H4 (cell line): ENCODE measurements at places on chromosomes 1 and 21.

GRCh38 chr1:62800281-62800680, 16.3 kb downstream of the ATG4C start:
- DNase-seq: no peak

DNA sequence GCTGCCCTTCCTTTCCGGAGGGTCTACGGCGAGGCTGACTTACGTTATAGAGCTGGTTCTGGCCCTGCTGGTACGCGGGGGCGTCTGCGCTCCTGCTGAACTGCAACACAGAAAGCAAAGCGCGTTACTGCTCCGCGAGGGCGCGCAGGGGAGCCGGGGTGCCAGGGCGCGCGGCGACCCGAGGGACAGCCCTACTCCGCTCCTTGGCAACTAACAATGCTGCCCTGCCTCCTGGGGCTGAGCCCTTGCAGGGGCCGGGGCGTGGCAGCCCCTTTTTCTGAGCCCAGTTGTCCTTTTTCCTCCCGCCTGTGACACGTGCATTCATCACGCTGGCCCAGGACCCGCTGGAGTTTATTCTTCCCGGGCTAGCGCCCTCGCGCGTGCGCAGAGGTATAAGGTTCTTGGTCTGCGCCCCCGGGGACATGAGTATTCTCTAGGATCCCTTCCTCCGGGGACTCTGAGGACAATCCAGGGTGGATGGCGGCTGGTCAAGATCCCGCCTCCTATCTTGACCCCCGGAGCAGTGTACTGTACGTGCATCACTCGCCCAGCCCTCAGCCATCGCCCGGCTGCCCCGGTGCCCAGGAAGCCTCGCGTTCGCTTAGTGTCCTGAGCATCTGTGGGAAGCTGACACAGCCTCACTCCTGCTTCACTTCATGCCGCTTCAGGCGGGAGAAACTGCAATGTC, 78.9 kb downstream of the CD247 start:
- no peak for DNase-seq

DNA sequence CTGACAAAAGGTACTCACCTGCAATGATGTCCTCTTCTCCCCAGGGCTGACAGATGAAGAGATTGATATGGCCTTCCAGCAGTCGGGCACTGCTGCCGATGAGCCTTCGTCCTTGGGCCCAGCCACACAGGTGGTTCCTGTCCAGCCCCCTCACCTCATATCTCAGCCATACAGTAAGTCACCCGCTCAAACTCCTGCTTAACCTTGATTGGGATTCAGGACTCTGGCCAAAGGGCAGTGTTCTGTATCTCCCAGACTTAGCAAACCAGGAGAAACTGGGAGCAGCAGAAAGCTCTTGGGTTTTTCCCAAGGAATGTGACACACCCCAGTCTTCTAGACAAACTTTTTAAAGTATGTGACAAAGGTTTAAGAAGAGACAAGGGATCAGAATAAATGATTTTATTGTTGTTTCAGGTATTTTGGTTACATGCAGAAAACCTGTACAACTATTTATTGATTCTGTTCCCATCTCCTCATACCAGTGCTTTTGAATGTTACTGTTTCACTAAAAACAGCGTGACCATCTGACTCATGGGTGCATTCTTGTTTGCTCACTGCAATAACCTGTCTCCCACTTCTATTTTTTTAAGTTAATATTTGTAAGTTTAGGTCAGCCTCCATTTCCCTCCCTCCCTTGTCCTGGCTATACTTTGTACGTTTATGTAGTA, 124.6 kb downstream of the PEX14 start:
- no peak for DNase-seq

DNA sequence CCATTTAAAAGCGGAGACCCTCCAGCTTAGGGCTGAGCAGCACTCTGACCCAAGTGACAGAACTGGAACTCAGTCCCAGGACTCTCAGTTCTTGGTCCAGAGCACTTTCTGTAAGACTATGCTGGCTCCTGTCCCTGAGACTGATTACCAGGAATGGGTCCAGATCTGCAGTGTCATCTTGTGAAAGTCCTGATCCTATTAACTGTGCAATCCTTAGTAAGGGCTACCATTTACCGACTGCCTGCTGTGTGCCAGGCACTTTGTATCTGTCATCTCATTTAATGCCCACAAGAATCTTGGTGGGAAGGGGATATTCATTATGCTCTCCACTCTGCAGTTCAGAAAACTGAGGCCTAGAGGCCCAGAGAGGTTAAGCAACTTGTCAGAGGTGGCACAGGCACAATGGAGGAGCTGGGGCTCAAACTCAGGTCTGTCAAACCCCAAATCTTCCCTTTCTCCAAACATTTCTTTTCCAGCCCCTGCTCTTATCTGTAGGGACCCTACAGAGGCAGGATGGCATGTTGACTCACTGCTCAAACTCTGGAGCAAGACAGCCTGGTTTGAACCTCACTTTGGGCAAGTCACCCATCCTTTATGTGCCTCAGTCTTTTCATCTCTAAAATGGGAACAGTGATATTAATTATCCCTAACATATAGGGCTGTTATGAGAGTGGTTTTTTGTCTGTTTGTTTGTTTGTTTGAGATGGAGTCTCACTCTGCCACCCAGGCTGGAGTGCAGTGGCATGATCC, 57.6 kb upstream of the IFNLR1 start:
- DNase-seq: no peak

GRCh38 chr1:172603816-172604215, 55.1 kb upstream of the FASLG start:
- DNase-seq: no peak

GRCh38 chr21:16370186-16370585, 640.4 kb downstream of the USP25 start:
- no peak for DNase-seq

GRCh38 chr1:90502696-90503095, 214.4 kb downstream of the BARHL2 start:
- DNase-seq: no peak

DNA sequence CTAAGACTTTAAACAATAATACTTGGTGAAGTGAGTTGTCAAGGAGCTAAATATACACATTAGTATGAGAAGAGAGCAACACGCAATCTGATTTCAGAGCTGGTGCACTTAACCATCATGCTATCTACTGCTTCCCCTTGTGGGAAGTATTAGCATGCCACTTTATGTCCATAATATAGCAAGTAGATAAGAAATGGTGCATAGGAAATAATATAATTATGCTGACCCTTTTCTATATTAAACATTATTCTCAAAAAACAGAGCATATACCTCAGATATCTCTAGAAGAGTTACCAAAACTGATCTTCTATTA, 63.4 kb downstream of the MAGI3 start:
- no peak for DNase-seq

DNA sequence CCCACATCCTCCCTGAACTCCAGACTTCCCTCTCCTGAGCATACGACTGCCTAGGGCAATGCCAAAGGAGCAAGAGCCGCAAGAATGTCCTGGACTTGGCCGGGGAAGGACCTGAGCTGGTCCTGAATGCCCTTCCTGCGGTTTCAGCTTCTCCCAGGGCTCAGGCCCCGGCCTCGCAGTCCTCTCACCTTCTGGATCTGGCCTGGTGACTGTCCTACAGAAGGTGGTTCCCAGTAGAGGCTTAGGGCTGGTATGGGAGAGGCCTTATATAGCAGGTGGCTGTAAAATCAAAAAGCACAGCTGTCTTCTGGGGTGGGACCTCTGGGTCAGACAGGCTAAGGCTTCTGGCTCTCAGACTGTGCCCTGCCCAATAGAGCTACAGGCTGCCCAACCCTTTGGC, at the start of gene LYPD8:
LYPD8 (minus strand) TSS at position 243 of the 400 bp plus-strand sequence. CDS start 4,678 bp downstream, outside the sequence.
- DNase-seq: no peak

DNA sequence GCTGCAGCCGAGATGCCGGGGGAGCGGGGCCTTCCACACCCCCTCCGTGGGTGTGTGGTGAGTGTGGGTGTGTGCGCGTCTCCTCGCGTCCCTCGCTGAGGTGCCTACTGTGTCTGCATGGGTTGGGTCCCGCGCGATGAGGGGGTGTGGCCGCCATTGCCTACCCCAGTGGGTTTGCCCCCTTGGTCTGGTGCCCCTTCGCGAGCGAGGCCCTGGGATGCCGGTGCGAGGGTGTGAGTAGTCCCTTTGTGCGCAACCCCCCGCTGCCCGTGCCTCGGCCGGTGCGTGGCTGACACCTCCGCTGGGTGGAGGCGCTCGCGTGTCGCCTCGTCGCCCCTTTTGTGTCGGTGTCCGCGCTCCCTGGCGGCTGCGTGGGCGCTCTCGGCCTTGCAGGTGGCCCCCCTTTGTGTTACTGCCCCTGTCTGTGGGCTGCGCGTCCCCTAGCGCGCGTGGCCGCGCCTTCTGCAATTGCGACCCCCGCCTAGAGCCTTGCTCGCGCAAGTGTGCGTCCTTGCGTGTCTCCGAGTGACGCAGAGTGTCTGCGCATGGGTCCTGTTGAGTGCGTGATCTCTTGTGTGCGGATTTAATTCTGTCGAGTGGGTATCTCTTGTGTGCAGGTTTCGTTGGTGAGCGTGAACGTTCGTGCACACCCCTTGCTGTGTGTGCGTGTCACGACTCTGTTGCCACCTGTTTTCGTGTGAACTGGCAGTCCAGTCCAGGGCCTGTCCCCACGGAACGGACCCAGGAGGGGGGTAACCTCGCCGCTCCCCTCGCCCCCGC, 553 bp downstream of the TTC3 start:
- DNase-seq: peak; percentile 25

DNA sequence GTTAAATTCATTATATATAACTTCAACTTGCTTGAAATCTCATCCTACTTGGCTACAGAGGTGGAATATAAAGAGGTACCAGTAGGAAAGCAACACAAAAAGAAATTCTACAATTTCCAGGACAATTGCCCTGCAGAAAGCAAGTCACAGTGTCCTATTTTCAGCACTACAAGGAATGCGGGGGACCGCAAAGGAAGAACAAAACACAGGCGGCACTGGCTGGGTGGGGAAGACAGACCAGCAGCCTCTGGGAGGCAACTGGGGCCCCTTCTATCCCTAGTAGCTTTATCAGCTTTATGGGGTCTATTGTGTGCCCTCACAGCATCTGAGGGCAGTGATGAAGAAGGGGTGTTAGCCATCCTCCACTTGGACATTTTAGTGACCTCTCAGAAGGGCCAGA, 30.5 kb downstream of the SLC9A1 start:
- DNase-seq: no peak

DNA sequence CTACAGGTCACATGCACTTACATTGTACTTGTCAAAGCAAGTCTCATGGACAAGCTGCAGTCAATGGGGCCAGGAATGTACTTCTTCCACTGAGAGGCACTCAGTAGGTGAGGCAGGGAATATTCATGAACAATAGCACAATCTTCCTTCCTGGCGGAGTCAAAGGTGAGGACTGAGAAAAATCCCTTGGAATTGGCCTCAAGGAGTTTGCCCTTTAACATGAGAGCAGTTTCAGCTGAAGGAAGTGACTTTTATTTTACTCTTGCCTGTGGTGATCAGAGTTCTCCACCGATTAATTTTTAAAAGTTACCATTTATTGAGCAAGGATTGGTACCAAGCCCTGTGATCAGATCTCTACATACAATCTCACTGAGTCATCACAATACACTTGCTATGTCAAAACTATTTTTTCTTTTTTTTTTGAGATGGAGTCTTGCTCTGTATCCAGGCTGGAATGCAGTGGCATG, 11.2 kb upstream of the AK2 start:
- DNase-seq: no peak

- no peak for DNase-seq
Observed at GRCh38 chr1:89955311-89956205, 39.4 kb upstream of the ZNF326 start.

GRCh38 chr1:11856698-11857097, 2.0 kb downstream of the NPPB start:
- DNase-seq: no peak

DNA sequence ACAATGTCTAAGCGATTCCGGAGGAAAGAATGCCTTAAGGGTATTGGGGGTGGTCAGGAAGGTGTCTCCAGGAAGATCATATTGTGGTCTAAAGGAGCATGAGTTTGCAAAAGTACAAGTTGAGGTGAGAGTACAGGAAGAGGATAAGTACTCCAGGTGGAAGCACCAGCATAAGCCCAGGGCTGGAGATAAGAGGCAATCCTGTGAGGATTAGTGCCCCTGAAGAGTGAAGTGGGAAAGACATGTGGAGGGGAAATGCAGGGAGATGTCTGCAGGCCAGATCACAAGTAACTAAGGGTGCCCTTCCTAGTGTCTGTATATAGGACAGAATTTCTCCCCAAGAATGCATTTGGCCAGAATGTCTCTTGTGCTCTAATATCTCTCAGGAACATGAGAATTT, 188.3 kb upstream of the DPT start:
- DNase-seq: no peak

GRCh38 chr1:95409276-95409675, 175.3 kb downstream of the RWDD3 start:
- DNase-seq: no peak

GRCh38 chr1:113191579-113192076, 118.6 kb downstream of the LRIG2 start:
- DNase-seq: peak; percentile 14
